Suprapubic skin (tissue), 4 donors: ENCODE measurements at places on chromosomes 11 and 22. TPM values are rescaled to one million over a fixed set of nuclear protein-coding genes. Genes with fewer than 3 reads are reported as not detected.

DNA sequence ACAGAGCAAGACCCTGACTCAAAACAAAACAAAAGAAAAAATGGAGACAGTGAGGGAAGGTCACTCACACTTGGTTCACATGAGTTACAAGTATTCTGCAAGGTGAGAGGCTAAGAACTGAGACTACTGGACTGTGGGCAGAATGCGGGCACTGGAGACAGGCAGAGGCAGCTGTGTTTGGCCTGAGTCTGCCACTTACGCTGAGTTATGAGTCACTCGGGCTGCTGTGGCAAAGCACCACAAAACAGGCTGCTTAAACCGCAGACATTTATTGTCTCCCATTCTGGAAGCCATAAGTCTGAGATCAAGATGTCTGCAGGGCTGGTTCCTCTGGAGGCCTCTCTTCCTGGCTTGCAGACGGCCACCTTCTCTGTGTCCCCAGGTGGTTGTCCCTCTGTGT, 122.8 kb downstream of the SHANK2 start:
- no peaks in the 10 kb centered on the region for H3K36me3 ChIP-seq
- DNase-seq: no peak
- peaks cover 3% of the 10 kb centered on the region for H3K27me3 ChIP-seq
- H3K27ac ChIP-seq: no peak overlapping the region
- H3K4me3 ChIP-seq: no peak overlapping the region
- no peaks in the 10 kb centered on the region for H3K4me1 ChIP-seq

DNA sequence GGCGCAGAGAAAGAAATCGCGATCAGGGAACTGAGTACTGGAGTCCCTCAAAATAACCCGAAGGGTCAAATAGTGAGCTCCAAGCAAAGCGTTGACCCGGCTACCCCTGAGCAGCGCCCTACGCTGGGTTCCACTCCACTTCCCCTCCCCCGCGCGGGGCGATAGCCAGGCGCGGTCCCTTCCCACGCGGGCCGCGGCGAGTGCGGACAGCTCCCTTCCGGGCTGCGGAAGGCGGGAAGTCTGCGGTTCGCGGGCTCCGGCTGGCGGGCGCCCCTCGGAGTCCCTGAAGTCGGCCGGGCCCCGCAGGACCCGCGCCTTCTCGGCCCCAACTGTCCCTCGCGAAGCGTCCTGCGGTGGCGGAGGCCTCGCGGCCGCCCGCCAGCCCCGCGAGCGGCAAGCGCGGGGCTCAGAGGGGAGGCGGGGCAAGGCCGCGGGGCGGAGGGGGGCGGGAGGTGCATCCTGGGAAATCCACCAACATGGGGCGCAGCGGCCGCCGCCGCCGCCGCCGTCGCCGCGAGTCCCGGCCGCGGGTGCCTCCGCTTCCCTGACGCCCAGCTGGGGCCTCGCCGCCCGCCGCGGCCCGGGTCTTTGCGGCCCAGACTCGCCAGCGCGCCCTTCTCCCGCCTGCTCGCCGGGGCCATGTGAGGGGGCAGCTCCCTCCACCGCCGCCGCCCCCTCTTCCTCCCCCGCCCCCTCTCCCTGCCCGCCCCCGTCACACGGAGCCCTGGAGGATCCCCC, at the start of gene QSER1:
Gene QSER1, plus strand, starts transcription at position 457 of the 738 bp plus-strand sequence. CDS start 315 bp downstream, outside the sequence.
- peak; percentile 85 for DNase-seq
- H3K36me3 ChIP-seq: no peaks in the 10 kb centered on the region
- H3K27ac ChIP-seq: peak within 1 kb of the TSS; percentile 97
- H3K27me3 ChIP-seq: no peaks in the 10 kb centered on the region

GRCh38 chr22:31933816-31934482, 10.4 kb upstream of the YWHAH start:
- DNase-seq: no peak
- no peaks in the 10 kb centered on the region for H3K4me1 ChIP-seq
- H3K27me3 ChIP-seq: no peaks in the 10 kb centered on the region
- H3K4me3 ChIP-seq: no peak overlapping the region

The FUT4 gene
- 3.0 TPM for total RNA-seq

The MYOD1 gene
- total RNA-seq: not detected

GRCh38 chr22:28714043-28714628, 27.5 kb downstream of the CHEK2 start:
- H3K4me3 ChIP-seq: no peak overlapping the region
- no peak overlapping the region for H3K27ac ChIP-seq
- DNase-seq: no peak
- no peaks in the 10 kb centered on the region for H3K36me3 ChIP-seq
- H3K4me1 ChIP-seq: no peaks in the 10 kb centered on the region
- no peaks in the 10 kb centered on the region for H3K27me3 ChIP-seq

DNA sequence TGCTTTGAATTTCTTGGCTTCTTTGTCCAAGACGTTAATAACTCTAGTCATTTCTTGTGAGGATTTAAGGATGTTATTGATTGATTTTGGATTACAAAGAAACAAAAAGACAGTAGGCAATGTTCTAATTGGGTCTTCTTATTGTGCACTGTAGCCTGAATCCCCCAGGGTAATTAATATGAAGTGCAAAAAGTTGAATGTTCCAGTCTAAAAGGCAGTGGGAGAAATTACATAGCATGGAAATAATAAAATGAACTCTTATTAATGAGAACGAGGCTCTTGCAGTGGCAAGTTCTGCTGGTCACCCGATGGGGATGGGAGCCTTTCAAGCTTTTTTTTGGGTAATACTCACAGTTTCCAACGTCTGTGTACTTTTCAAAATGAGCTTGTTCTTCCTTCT, 45.6 kb downstream of the UBASH3B start:
- H3K27ac ChIP-seq: no peak overlapping the region
- H3K4me3 ChIP-seq: no peak overlapping the region
- DNase-seq: no peak
- H3K27me3 ChIP-seq: no peaks in the 10 kb centered on the region
- H3K36me3 ChIP-seq: no peaks in the 10 kb centered on the region

- DNase-seq: no peak
- H3K27me3 ChIP-seq: no peaks in the 10 kb centered on the region
- H3K27ac ChIP-seq: no peak overlapping the region
- H3K36me3 ChIP-seq: no peaks in the 10 kb centered on the region
- no peaks in the 10 kb centered on the region for H3K4me1 ChIP-seq
Measured at GRCh38 chr11:82523141-82523540, 210.5 kb downstream of the FAM181B start.

The MYO7A gene
- 1.9 TPM for total RNA-seq

The P2RY6 gene
- total RNA-seq: 0.38 TPM

The WNT7B gene
- 54.4 TPM for total RNA-seq

- H3K27ac ChIP-seq: peak overlapping the region; percentile 98
- no peaks in the 10 kb centered on the region for H3K27me3 ChIP-seq
- peaks cover 45% of the 10 kb centered on the region for H3K4me1 ChIP-seq
- H3K4me3 ChIP-seq: peak overlapping the region; percentile 91
- DNase-seq: peak; percentile 84
Measured at GRCh38 chr11:65424205-65425104, 1.9 kb downstream of the NEAT1 start.

GRCh38 chr22:47276450-47276820, 514.0 kb downstream of the TBC1D22A start:
- H3K36me3 ChIP-seq: no peaks in the 10 kb centered on the region
- no peak overlapping the region for H3K4me3 ChIP-seq
- DNase-seq: peak; percentile 31
- H3K4me1 ChIP-seq: peaks cover 2% of the 10 kb centered on the region

DNA sequence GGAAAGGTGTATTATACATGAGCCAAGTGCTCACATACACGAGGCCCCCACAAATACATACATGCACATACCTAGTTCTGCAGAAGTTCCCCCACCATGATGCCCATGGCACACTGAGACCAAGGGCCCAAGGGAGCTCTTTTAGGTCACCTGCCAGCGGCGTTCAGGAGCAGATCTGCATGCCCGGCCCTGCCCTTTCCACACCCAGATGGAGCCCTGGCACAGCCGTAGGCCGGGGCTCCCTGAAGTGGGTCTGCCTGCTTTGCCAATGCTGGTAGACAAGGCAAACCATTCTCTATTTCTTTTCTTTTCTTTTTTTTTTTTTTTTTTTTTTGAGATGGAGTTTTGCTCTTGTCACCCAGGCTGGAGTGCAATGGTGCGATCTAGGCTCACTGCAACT, 21.5 kb downstream of the NFAM1 start:
- H3K4me3 ChIP-seq: no peak overlapping the region
- H3K36me3 ChIP-seq: no peaks in the 10 kb centered on the region
- no peak overlapping the region for H3K27ac ChIP-seq
- DNase-seq: no peak

GRCh38 chr11:70727899-70728620, 329.7 kb downstream of the CTTN start:
- peaks cover 4% of the 10 kb centered on the region for H3K27me3 ChIP-seq
- H3K4me3 ChIP-seq: no peak overlapping the region
- no peak overlapping the region for H3K27ac ChIP-seq
- DNase-seq: no peak
- no peaks in the 10 kb centered on the region for H3K36me3 ChIP-seq

DNA sequence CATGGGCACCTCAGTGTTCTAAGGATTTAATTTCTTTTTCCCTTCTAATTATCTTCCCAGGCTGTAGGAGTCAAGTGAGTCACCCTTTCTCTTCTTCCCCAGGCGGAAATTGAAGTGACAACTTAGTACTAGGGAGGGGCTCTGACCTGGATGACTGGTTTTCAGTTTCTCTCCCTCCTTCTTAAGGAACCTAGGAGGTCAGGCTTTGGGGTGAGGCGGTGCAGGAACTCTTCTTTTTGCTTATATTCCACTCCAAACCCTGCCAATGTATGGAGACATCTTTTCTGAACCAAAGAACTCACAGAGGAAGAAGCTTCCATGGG, 12.6 kb downstream of the ZDHHC5 start:
- H3K4me1 ChIP-seq: peaks cover 45% of the 10 kb centered on the region
- H3K27me3 ChIP-seq: no peaks in the 10 kb centered on the region
- H3K36me3 ChIP-seq: peaks cover 49% of the 10 kb centered on the region
- H3K4me3 ChIP-seq: no peak overlapping the region

The MISFA gene
- total RNA-seq: not detected

DNA sequence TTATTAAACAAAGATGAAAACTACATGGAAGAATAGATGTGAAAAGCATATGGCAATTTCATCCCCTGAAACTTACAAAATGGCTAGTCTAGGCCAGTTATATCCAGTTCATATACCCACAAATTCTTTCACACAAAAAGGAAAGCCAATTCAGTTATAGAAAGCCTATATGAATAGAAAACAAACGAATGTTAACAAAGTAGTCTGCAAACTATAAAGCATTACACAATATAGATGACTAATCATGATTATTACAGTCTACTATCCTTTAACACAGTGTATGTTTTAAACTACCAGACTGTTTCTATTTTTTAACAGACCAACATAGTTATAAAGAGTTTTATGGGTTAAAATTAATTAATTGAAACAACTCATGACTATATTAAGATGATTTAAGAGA, 12.1 kb downstream of the DCUN1D5 start:
- peaks cover 63% of the 10 kb centered on the region for H3K36me3 ChIP-seq
- DNase-seq: no peak
- H3K27me3 ChIP-seq: no peaks in the 10 kb centered on the region
- no peak overlapping the region for H3K4me3 ChIP-seq

DNA sequence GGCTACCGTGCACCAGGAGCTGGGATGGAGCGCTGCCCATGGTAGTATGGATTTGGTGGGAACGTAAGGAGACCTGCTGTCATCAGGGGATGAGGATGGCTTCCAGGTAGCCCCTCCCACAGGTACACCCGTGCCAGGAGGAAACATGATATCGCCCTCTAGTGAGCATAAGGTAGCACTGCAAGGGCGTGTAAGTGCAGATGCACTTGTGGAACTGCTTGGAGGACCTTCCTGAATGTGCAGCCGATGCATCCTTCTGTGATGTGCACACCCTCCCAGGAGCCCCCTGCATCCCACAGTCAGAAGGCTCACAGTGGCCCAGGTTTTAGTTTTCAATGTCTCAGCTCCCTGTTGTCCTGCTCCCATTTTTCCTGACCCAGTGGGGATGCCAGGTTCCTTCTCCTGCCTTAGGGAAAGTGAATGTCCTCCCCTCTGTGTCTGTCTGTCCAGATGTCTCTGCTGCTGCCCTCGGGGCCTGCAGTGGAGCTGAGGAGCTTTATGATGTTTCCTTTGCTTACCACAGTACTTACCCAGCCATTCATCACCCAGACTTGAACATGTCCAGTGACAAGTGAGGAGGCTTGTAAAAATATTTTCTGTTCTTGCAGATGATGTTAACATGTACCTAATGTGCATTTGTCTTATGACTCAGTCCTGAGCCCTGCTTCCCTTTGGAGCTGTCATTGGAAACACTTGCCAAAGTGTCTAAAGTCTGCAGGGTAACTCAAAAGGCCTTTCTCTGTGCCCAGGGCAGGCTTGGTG, 49.2 kb downstream of the DBX1 start:
- H3K27ac ChIP-seq: peak overlapping the region; percentile 78
- no peaks in the 10 kb centered on the region for H3K27me3 ChIP-seq
- DNase-seq: no peak
- peaks cover 26% of the 10 kb centered on the region for H3K36me3 ChIP-seq

The OR5P2 gene
- 2.0 TPM for total RNA-seq

- H3K36me3 ChIP-seq: no peaks in the 10 kb centered on the region
- peaks cover 76% of the 10 kb centered on the region for H3K4me1 ChIP-seq
- peak overlapping the region; percentile 44 for H3K27ac ChIP-seq
- H3K4me3 ChIP-seq: no peak overlapping the region
Measured at GRCh38 chr11:34647131-34647530, 26.2 kb downstream of the EHF start.

GRCh38 chr22:49488943-49489342, 338.7 kb downstream of the BRD1 start:
- peaks cover 16% of the 10 kb centered on the region for H3K27me3 ChIP-seq
- DNase-seq: no peak
- H3K27ac ChIP-seq: no peak overlapping the region
- no peaks in the 10 kb centered on the region for H3K36me3 ChIP-seq

The PKP3 gene
- total RNA-seq: 384 TPM

The GVQW3 gene
- total RNA-seq: 0.72 TPM

The LDHA gene
- total RNA-seq: 724 TPM

DNA sequence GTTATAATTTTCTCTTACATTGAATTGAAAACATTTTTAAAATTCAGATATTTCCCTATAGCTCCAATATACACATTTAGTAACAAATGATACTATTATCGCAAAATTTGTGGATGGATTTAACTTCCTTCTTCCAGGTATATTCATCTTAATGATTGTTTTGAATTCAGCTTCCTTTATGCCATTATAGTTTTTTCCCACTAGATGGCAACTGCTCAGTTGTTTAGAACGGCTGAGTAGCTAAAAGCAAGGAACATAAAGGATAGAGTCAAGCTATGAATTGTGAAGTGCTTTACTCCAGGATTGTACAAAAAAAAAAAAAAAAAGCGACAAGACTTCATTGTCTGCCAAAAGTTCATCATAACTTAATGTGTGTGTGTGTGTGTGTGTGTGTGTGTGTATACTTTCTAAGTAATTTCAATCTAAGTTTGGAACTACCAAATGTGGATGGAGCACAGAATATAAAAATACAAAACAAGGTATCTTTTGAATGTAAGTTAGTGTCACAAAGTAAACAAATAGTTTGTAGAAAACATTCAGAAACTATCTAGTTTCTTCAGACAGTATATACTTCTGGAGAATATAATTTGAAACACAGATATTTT, 846.4 kb downstream of the DLG2 start:
- no peak overlapping the region for H3K27ac ChIP-seq
- H3K27me3 ChIP-seq: no peaks in the 10 kb centered on the region
- no peaks in the 10 kb centered on the region for H3K36me3 ChIP-seq
- no peaks in the 10 kb centered on the region for H3K4me1 ChIP-seq
- no peak overlapping the region for H3K4me3 ChIP-seq

The HBB gene
- total RNA-seq: 45.8 TPM
